ENCODE measurements at places on chromosomes 7 and 10.

DNA sequence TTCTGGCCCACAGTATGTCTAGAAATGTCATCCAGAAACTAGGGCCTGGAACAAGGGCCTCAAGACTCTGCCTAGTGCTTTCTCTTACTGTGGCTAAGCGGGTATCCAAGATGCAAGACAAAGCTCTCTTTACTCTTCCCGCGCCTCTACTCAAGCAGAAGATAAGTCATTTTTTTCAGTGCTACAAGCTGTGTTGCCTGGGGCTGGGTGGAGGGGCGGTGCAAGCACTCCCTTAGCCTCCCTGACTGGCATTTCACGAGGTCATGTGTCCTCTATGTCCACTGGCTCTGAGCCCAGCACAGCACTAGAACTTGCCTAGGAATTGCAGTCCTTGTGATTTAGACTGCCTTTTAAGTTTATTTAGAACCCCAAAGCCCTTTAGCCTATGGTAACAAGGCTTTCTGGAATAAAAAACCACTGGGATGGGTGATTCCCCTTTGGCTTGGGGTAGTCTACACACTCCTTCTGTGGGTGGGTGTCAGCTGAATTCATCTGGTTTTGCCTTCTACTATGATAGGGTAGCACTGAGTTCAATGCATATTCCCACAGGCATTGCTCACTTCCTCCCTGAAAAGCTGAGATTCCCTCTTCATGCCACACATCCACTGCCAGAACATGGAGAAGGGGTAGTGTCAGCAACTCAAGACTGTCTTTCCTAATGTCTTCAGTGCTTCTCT lies 371.8 kb upstream of the KCND2 start:
- DNase-seq = no peak

- no peak for DNase-seq
Measured at GRCh38 chr10:113933894-113934532, 79.6 kb downstream of the NHLRC2 start.

DNA sequence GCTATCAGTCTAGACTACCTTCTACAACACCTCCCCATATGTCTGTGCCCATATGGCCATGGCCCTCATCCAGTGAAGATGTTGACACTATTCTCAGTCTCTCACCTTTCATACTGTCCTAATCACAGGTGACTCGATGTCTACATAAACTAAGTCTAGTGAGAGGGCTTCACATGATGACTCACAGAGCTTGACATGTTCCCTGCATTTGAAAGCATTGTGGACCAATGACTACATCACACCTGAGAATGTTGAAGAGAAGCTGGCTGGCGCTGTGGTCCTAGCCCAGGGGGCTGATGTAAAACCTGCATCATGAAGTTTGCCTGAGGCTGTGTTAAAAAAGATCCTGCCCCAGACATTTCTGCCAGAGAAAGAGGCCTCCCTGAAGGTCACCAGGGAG lies 167.2 kb downstream of the NPSR1 start:
- no peak for DNase-seq

- DNase-seq = peak; percentile 41
Measured at GRCh38 chr7:132557489-132558044, 18.7 kb downstream of the PLXNA4 start.

GRCh38 chr7:156224833-156225225 lies 412.6 kb upstream of the SHH start:
- no peak for DNase-seq

- no peak for DNase-seq
Measured at GRCh38 chr10:131748191-131748590, 152.6 kb upstream of the PPP2R2D start.

DNA sequence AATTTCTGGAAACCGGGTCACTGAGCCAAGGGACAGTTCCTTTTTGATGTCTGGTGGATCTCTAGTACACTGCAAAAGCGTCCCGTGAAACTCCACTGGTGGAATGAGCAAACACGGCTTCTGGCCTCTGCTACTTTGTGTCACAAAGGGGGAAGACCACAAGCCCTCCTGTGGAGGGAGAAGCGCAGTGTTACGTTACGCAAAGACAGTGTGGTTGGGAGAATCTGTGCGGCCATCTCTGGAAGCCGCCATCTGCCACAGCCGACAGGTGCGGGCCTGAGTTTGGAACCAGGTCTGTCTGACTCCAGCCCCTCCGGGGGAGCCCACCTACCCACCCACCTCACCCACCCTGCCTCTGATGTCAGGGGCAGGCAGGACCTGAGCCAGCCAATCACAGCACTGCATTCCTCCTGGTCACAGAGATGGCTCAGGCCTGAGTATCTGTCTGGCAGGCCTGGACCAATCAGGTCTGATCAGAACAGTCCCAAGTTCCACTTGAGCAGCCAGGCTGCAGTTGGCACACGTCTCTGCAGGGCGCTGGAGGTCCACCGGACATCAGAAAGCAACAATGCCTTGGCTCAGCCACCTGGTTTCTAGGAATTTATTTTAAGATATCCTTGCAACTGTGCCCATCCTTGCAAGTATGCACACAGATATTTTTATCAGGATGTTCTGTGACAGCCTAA lies 3.0 kb upstream of the CYP2W1 start:
- DNase-seq = no peak

- no peak for DNase-seq
Measured at GRCh38 chr10:118058371-118058770, 11.6 kb upstream of the RAB11FIP2 start.

DNA sequence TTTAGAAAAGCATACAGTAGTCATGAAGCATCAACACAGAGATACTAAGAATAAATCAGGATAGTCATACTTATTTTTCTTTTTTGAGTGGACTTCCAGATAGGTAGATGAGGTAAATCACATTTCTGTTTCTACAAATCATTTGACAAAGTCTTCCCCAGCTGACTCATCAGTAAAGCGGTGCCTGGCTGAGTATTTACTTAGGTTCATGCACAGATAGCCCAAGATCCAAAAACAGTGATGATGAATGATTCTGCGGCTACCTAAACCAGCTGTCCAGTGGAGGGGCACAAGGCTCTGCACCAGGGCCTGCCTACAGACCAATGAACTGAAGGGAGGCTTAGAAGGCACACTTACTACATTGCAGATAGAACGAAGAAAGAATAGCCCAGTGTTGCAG lies 113.1 kb downstream of the PARP12 start:
- no peak for DNase-seq

- no peak for DNase-seq
Measured at GRCh38 chr7:73730485-73730884, 8.1 kb downstream of the ABHD11 start.

GRCh38 chr7:31492086-31492485 lies 21.8 kb upstream of the ITPRID1 start:
- no peak for DNase-seq

- no peak for DNase-seq
Measured at GRCh38 chr10:8337332-8337651, 282.8 kb downstream of the GATA3 start.

GRCh38 chr10:86508217-86508616 lies 13.4 kb downstream of the WAPL start:
- no peak for DNase-seq

DNA sequence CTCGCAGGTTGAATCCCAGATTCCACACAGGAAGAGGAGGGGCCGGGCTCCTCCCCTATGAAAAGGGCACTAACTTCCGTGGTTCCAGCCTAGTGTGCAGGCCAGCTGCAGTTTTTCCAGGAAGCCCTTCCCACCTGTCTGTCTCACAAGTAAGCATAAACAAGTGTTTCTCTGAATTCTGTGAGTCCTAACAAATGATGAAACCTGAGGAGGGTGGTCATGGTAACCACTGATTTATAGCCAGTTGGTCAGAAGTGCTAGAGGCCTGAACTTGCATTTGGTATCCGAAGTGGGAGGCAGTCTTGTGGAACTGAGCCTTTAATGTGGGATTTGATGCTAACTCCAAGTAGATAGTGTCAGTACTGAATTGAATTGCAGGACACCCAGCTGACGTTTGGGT lies 54.7 kb upstream of the STEAP4 start:
- DNase-seq = no peak

DNA sequence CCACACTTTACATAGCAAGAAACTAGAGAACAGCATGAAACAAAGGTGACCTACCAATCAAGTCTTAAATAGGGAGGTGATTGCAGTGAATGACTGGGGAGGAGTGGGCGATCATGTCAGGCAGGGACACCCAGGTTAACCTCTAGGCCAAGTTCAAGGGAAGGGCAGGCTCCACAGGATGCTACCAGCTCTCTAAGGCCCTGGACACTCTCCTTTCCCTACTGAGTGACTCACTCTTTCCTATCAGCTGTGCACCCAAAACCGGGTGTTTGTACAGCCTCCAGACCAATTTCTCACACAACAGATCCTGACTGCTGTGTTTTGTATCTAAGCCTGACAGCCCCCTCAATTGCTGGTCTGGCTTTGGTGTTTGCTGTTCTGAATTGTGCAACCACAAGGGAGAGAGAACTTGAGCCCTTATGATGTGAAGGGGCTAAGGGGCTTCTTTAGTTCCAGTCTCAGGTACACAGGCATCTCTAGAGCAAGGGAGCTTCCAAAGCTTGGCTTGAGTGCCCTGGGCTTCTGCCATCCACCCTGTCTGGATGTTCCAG lies 107.8 kb downstream of the TBXAS1 start:
- peak; percentile 55 for DNase-seq

DNA sequence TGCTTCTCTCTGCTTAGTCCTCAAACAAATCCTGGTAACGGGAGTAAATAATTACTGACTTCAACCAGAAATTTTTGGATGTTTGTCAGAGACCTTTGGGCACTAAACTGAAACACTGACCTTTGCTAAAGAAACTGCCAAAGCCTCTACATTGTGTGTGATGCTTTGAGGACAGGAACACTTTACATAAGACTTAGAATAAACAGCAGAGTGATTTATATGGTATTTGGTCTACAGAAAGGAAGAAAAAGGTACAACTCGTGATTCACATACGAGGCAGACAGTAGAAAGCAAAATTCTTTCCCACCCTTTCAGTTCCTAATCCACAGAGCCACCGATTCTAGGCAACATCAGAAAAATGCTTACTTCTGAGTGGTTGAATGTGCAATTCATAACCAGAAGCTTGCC lies 59.8 kb downstream of the SLC16A12 start:
- no peak for DNase-seq

- DNase-seq = no peak
Measured at GRCh38 chr10:83276971-83277370, 862.3 kb upstream of the GHITM start.
